Bronchus fibroblast of lung (primary cell): ENCODE measurements at places on chromosomes 4 and X. TPM values are rescaled to one million over a fixed set of nuclear protein-coding genes. Genes with fewer than 3 reads are reported as not detected.

Gene SMARCA1
- 23.5 and 27.2 TPM in 2 replicates for total RNA-seq

Gene MAGEA9B
- not detected in 2 replicates for total RNA-seq

Gene KCND1
- total RNA-seq = 1.3 TPM in 2 replicates

Gene IDUA
- 1.0 and 4.8 TPM in 2 replicates for total RNA-seq

Gene ZCCHC13
- total RNA-seq = not detected in 2 replicates

Gene S100G
- not detected in 2 replicates for total RNA-seq

Gene TCEAL5
- not detected in 2 replicates for total RNA-seq

Gene ADH1B
- 2.9 and 5.2 TPM in 2 replicates for total RNA-seq

Gene DCAF12L1
- total RNA-seq = not detected in 2 replicates

Gene GPR34
- not detected in 2 replicates for total RNA-seq

Gene UTP3
- total RNA-seq = 9.9 and 13.8 TPM in 2 replicates

Gene AGTR2
- total RNA-seq = not detected in 2 replicates

Gene SPANXN3
- total RNA-seq = not detected in 2 replicates

Gene CCDC110
- 0.45 TPM in 1 of 2 replicates, not detected in the other for total RNA-seq

Gene PCDH10
- 1.3 and 2.2 TPM in 2 replicates for total RNA-seq

Gene BTK
- not detected in 2 replicates for total RNA-seq

Gene HGFAC
- total RNA-seq = not detected in 2 replicates

Gene UGT2A1
- total RNA-seq = not detected in 2 replicates

Gene UGT2B7
- total RNA-seq = not detected in 2 replicates

Gene SLC7A11
- total RNA-seq = 8.8 and 10.9 TPM in 2 replicates

Gene COL25A1
- total RNA-seq = under 0.01 and 0.17 TPM in 2 replicates

Gene MSN
- 285 and 307 TPM in 2 replicates for total RNA-seq

Gene USP51
- total RNA-seq = 0.67 and 1.0 TPM in 2 replicates

Gene RAB41
- not detected in 2 replicates for total RNA-seq

Gene SPIN4
- 4.0 and 4.2 TPM in 2 replicates for total RNA-seq

Gene YIPF7
- total RNA-seq = 0.45 TPM in 1 of 2 replicates, not detected in the other

Gene POLN
- 0.59 and 2.0 TPM in 2 replicates for total RNA-seq

Gene PF4V1
- not detected in 2 replicates for total RNA-seq

Gene MAGEC2
- total RNA-seq = not detected in 2 replicates

Gene ATP2B3
- total RNA-seq = not detected in 2 replicates

Gene SORCS2
- under 0.01 TPM in 1 of 2 replicates, not detected in the other for total RNA-seq

Gene BMX
- not detected in 2 replicates for total RNA-seq

Gene ENPEP
- under 0.01 and 0.15 TPM in 2 replicates for total RNA-seq

Gene ADGRG2
- under 0.01 TPM in 2 replicates for total RNA-seq

Gene SMS
- total RNA-seq = 183 and 220 TPM in 2 replicates
